ENCODE measurements at places on chromosomes 7 and 10. TPM values are rescaled to one million over a fixed set of nuclear protein-coding genes. Genes with fewer than 3 reads are reported as not detected.

DNA sequence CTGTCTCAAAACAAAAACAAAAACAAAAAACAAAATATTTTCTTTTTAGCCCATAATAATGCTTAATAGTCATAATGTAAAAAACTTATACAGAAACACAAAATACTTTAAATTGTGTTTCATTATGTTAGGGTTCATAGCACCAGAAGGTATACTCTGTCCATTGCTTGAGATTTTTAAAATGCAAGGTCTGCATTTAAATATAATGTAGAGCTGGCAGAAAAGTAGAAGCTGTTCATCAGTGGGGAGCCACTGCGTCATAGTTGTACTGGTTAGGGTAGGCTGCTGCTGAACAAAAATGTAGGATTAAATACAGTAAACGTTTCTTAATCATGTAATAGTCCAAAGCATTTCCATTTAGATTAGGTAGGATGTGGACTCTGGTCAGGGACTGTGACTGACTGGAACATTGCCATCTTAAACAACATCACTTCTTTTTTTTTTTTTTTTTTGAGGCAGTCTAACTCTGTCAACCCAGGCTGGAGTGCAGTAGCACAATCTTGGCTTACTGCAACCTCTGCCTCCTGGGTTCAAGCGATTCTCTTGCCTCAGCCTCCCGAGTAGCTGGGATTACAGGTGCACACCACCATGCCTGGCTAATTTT is 85.2 kb downstream of the ANKIB1 start:
- no peaks in the 10 kb centered on the region for H3K4me1 ChIP-seq
- no peak overlapping the region for H3K27ac ChIP-seq
- peaks cover 20% of the 10 kb centered on the region for H3K36me3 ChIP-seq
- H3K4me3 ChIP-seq, result no peak overlapping the region
- no peaks in the 10 kb centered on the region for H3K27me3 ChIP-seq
- no peak for DNase-seq

GRCh38 chr10:108696792-108697477 is 1226.4 kb downstream of the XPNPEP1 start:
- H3K4me1 ChIP-seq, result no peaks in the 10 kb centered on the region
- H3K27ac ChIP-seq, result no peak overlapping the region
- no peaks in the 10 kb centered on the region for H3K36me3 ChIP-seq
- peaks cover 1% of the 10 kb centered on the region for H3K27me3 ChIP-seq
- no peak overlapping the region for H3K4me3 ChIP-seq

- no peaks in the 10 kb centered on the region for H3K27me3 ChIP-seq
- no peak overlapping the region for H3K27ac ChIP-seq
- peaks cover 2% of the 10 kb centered on the region for H3K36me3 ChIP-seq
- no peak for DNase-seq
Measured at GRCh38 chr7:77830649-77831355, 32.2 kb downstream of the PHTF2 start.

CDHR1 gene
- total RNA-seq, result 5.1 TPM

ADD3 gene
- 80.8 TPM for total RNA-seq

GRCh38 chr10:119211625-119212441 is 4.5 kb downstream of the GRK5 start:
- H3K27me3 ChIP-seq, result no peaks in the 10 kb centered on the region
- H3K27ac ChIP-seq, result peak overlapping the region; percentile 89
- peaks cover 46% of the 10 kb centered on the region for H3K4me1 ChIP-seq
- H3K4me3 ChIP-seq, result peak overlapping the region; percentile 35

FAM25C gene
- not detected for total RNA-seq

DNA sequence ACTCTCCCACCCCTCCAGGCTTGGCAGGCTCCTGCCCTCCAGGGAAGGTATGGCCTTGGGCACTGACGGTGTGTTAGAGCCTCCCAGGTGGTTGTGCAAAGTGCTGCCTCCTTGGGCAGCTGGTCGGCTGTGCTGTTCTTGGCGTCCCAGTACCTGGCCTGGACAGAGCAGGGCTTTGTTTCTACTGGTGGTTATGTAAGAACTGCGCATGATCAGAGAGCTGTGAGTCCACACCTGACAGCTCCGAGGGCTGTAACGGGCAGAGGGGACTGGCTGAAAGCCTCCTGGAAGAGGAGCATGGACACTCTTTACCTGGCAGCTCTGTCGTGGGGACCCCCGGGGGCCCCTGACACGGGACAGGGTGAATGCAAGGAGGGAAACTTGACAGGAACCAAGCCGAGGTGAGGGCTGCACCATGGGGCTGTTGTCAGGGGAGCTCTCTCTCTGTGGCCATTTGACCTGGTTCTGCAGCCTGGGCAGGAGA is 3.1 kb upstream of the SFRP5 start:
- peaks cover 22% of the 10 kb centered on the region for H3K4me1 ChIP-seq
- no peak overlapping the region for H3K27ac ChIP-seq
- H3K27me3 ChIP-seq, result peaks cover 35% of the 10 kb centered on the region
- no peak overlapping the region for H3K4me3 ChIP-seq

SMO gene
- 37.4 TPM for total RNA-seq

DNA sequence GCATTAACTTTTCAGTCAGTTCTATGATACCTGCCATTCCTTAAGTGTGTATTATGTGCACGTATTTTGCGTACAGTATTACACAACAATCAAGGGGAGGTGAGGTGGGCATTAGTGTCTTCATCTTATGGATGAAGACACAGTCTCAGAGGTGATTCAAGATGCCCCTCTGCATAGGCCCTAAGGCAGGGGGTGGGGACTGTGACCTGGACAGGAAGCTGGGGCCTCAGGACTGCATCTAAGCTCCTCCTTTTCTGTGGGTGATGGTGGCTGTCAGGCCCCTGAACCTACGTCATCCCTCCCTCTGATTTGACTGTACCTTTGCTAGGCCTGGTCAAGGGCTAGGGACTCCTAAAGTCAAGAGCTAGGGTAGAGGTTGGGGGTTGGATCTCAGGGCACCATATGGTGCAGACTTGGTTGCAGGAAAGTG is 38.9 kb downstream of the HK1 start:
- no peaks in the 10 kb centered on the region for H3K36me3 ChIP-seq
- no peak overlapping the region for H3K4me3 ChIP-seq
- peaks cover 32% of the 10 kb centered on the region for H3K4me1 ChIP-seq

STEAP1B gene
- 4.2 TPM for total RNA-seq

SYT15 gene
- total RNA-seq, result 14.5 TPM

DNA sequence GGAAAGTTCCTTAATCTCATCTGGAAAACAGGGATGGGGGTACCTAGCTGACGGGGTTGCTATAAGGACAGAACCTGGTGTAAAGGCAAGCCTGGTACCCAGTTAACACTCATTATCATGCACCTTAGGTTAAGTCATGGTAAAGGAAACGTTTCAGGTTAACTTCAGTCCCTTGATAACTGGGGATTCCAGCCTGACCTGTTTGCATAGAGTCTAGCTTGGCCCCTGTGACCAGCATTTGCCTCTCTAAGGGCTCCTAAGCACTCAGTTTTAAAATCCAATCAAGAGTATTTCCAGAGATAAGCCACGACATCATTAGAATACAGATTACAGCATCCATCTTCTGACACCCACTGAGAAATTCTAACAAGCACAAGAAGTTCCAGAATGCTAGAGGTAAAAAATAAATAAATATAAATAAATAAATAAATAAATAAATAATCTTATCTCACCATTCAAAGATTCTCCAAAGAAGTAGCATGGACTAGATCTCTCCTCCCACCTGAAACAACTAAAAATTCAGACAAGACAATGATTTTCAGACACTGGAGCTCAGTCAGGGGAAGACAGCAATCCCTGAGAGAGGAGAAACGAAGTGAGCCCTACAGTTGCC is 184.6 kb downstream of the KCNMA1 start:
- H3K4me1 ChIP-seq, result peaks cover 12% of the 10 kb centered on the region
- H3K36me3 ChIP-seq, result peaks cover 1% of the 10 kb centered on the region
- H3K27ac ChIP-seq, result no peak overlapping the region
- no peak overlapping the region for H3K4me3 ChIP-seq
- no peak for DNase-seq

- peaks cover 2% of the 10 kb centered on the region for H3K36me3 ChIP-seq
- H3K27ac ChIP-seq, result no peak overlapping the region
- H3K4me1 ChIP-seq, result no peaks in the 10 kb centered on the region
- no peak for DNase-seq
- H3K27me3 ChIP-seq, result peaks cover 43% of the 10 kb centered on the region
Measured at GRCh38 chr10:6607182-6607581, 27.1 kb upstream of the PRKCQ start.

DNA sequence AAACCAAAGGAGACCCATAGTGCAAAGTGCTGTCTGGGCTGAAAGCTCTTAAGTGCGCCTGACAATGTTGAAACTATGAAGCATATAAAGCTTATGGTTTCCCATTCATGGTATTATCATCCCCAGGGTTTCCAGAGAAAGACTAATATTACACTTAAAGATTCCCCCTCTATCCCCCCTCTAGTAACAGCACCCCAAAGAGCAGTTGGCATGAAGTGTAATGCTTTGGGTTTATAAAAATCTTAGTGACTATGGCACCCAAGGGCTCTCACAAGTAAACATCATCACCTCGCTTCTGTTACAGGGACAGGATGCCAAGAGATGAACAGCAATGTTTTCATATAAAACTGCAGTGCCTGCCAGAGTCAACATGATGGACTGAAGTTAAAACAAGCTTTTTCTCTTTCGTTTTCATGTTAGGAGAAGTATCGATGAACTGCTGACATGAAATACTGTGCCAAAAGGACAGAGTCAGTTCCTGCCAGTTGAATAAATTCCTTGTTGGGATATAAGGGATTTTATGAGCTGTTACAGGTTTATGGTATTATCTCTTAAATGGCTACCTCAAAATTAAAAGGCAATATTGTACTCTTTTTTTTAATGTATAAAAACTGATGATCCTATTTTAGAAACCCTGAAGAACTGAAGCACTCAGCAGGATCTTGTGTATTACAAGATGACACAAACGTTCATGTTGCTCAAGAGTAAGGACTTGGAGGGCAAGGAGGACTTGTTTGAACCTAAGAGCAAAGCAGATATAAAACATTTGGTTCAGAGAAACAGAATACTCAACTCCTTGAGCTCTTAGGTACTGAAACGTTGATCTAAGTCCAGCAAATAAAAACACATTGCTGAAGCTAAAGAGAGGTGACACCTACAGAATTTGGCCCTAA is 203.7 kb upstream of the IMMP2L start:
- H3K27me3 ChIP-seq, result no peaks in the 10 kb centered on the region
- H3K4me1 ChIP-seq, result peaks cover 18% of the 10 kb centered on the region
- no peak for DNase-seq
- no peak overlapping the region for H3K4me3 ChIP-seq
- peak overlapping the region; percentile 51 for H3K27ac ChIP-seq

NPTX2 gene
- 1.4 TPM for total RNA-seq

DNA sequence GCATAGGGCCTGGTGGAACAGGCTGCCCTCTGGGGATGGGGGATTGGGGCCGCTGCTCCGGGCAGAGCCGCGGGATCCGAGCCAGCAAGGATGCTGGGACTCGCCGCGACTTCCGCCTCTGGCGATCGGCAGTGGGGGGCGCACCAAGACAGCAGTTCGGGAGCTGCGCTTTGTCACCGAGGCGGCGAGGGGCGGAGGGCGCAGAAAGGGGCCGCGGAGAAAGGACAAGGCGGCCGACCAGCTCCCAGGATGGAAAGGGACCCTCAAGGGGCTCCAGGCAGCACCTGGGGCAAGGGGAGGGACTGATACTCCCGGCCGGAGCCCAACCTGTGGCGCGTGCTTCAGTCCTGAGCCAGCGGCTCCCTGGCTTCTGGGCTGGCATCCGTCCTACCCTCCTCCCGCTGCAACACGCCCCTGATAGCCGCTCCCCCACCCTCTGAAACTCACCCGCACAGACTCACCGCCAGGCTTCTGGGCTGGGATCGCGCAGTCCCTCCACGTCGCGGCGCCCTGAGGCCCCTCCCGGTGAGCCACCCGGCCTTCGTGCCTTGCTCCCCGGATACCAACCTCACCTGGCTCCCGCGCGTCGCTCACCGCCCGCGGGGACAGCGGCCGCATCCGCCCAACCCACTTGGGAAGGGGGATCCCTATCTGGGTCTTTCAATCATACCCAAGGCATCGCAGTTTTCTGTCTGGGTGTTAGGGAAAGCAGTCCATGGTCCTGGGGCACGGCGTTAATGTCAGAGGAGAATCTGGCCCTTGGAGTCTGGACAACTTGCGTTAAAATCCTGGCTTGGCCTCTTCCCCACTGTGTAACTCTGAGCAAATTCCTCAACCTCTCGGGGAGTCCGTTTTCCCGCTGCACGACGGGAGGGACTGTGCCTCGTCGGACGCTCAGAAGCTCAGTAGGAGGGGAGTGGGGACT is 7.0 kb upstream of the EVX1 start:
- H3K27ac ChIP-seq, result no peak overlapping the region
- peaks cover 1% of the 10 kb centered on the region for H3K36me3 ChIP-seq
- H3K4me1 ChIP-seq, result peaks cover 13% of the 10 kb centered on the region
- peak overlapping the region; percentile 65 for H3K4me3 ChIP-seq
- DNase-seq, result no peak

GRCh38 chr10:127702271-127702670 is 34.7 kb upstream of the FOXI2 start:
- H3K4me1 ChIP-seq, result no peaks in the 10 kb centered on the region
- H3K4me3 ChIP-seq, result no peak overlapping the region
- H3K27ac ChIP-seq, result no peak overlapping the region
- peaks cover 16% of the 10 kb centered on the region for H3K27me3 ChIP-seq

DNA sequence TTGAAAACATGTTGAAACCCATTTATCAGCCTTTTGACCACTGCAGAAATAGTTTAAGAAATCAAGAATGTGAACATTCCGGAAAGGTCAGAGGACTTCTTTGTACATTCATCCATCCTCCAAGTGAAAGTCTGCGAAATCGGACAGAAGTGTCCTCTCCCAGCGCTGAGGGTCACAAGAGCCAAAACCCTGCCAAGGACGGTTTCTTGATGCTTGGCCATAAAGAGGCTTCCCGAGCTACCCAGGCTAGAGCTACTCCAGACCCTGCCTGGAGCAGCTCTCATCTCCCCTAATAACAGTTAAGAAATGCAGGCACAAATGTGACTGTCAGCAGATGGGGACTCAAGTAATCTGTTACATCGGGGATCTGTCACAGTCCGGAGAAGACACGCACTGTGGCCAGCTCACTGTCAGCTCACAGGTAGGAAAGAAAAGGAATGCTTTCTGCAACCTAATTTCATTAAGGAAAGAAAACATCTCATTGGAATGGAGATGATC is 4.5 kb upstream of the CYTH3 start:
- H3K4me1 ChIP-seq, result peaks cover 35% of the 10 kb centered on the region
- no peak overlapping the region for H3K4me3 ChIP-seq
- H3K27ac ChIP-seq, result peak overlapping the region; percentile 65
- H3K36me3 ChIP-seq, result no peaks in the 10 kb centered on the region
- no peak for DNase-seq
- H3K27me3 ChIP-seq, result no peaks in the 10 kb centered on the region

TBRG4 gene
- total RNA-seq, result 45.7 TPM

GRCh38 chr7:87507446-87507845 is 32.0 kb upstream of the ABCB4 start:
- no peak overlapping the region for H3K27ac ChIP-seq
- no peak overlapping the region for H3K4me3 ChIP-seq
- DNase-seq, result no peak
- no peaks in the 10 kb centered on the region for H3K4me1 ChIP-seq

All from chondrocyte (in vitro differentiated cells).